ENCODE measurements at places on chromosomes 2 and 18.

DNA sequence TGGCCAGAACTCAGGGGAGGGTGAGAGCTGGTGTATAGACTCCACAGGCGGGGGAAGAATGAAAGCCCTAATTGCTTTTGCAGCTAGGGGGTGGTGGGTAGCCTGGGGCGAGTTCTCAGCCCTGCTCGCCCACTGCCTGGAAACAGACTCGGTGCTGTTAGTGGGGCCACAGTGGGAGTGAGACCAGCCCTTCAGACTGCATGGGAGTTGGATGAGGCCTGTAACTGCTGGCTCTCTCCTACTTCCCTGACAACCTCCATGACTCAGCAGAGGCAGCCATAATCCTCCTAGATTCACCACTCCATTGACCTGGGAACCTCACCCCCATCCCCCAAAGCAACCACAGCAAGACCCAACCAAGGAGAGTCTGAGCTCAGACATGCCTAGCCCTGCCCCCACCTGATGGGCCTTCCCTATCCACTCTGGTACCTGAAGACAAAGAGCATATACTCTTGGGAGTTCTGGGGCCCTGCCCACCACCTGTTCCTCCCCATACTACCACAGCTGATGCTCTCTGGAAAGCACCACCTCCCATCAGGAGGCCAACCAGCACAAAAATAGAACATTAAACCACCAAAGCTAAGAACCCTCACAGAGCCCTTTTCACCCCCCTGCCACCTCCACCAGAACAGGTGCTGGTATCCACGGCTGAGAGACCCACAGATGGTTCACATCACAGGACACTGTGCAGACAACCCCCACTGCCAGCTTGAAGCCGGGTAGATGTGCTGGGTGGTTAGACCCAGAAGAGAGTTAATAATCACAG, 226.3 kb downstream of the EIPR1 start:
- no peak for DNase-seq

DNA sequence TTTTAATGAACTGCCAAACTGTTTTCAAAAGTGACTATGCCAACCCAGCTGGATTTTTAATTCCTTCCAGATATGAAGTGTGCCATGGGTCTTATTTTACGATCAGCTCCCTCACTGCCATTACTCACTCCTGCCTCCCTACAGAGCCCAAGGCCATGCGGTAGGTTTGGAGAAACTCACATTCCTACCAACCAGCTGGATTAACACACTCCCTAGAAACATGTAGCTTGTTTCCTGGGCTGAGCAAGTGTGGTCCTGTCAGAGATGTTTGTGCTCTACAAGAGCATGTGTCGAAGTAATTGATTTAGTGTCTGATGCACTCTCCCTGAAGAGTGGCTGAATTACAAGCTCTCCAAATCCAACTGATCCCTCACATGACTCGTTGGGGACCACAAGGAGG, 82.5 kb downstream of the SPP2 start:
- DNase-seq = no peak

DNA sequence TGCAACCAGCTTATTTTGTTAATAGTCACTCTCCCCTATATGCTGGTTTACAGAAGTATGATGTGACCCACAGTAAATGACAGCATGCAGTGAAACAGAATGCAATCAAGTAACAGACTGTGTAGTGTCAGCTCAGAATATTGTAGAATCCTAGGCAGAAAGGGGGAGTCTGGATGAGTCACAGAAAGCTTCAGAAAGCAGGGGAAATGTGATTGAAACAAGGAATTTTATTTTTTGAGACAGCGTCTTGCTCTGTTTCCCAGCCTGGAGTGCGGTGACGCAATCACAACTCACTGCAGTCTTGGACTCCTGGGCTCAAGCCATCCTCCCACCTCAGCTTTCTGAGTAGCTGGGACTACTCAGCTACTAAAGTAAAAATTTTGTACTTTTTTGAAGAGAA, 219.9 kb upstream of the FBXO11 start:
- DNase-seq = no peak

DNA sequence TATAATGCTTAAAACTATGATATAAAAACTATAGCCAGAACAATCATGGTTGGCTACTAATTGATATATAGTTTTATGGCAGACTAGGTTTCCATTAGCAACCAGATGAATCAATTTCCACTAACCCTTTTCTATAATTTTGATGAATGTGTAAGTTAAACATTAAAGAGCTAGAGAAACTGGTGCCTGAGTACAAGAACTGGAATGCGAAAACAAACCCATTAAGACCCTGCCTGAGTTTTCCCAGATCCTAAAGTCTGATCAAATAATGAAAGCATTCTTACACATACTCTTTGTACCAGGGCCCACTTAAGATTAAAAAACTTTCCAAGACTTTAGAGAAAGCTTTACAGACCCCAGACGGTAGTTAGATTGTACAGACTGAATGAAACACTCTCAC, 21.3 kb downstream of the MRPL19 start:
- DNase-seq = no peak

GRCh38 chr18:69558052-69558451, 157.4 kb downstream of the DOK6 start:
- no peak for DNase-seq

Data from central memory CD8-positive, alpha-beta T cell (primary cell).